Umbilical cord (tissue), 2 donors: ENCODE measurements at places on chromosomes 12 and 14.
A peak's percentile ranks its signal among the peaks of the same experiment; 100 is the strongest.

GRCh38 chr12:108305520-108305919 is 33.6 kb downstream of the CMKLR1 start:
- DNase-seq: peak; percentile 95

DNA sequence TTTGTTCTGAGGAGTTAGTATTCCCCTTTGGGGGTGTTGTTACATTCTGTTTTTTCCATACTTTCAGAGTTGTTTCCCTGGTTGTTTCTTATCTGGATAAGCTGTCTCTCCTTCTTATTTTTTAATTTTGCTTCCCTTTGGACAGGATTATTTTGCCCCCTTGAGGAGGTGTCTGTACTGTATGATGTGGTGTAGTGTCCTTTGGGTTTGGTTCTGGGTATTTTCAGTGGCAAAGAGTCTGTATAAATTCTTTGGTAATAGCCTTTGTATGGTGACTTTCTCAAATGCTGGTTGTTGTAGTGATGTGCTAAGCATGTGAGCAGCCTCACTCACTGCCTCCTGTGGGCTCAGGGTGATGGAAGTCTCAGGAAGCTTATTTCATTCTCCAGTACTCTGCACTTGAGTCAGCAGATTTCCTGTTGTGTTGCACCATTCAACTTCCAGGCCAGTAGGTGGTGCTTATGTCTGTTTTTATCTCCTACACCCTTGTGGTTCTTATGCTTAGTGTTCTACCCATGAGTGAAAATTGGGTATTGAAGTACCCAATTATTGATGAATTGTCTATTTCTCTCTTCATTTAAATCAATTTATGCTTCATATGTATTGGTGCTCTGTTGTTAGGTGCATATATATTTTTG is 103.3 kb upstream of the PMCH start:
- DNase-seq: no peak

- DNase-seq: peak; percentile 77
Observed at GRCh38 chr12:121628037-121628436, 1.7 kb downstream of the ORAI1 start.

- DNase-seq: no peak
Observed at GRCh38 chr12:26976687-26977086, 37.5 kb downstream of the TM7SF3 start.

GRCh38 chr14:68583548-68584280 is 209.2 kb downstream of the ZFP36L1 start:
- DNase-seq: no peak

GRCh38 chr12:69231479-69231878 is 7.9 kb upstream of the CPSF6 start:
- no peak for DNase-seq

DNA sequence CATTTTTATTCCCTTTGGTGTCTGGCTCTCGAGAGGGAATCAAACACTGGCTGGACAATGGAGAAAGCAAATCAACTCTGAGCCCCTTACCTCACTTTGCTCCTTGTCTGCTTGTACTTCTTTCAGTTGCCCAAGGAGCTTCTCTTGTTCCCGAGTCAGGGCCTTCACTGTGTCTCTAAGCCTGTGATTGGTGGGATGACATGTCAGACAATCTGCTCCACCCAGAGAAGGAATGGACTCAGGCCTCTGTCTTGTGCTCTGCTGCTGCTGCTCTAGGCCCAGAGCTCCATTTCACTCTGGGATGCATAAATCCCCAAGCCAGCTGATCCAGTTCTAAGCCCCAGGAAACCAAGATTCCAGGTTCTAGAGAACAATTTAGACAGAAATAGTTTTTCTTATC is 7.6 kb downstream of the CALCOCO1 start:
- DNase-seq: no peak

GRCh38 chr12:46660719-46661109 is 165.1 kb downstream of the SLC38A4 start:
- DNase-seq: peak; percentile 66

DNA sequence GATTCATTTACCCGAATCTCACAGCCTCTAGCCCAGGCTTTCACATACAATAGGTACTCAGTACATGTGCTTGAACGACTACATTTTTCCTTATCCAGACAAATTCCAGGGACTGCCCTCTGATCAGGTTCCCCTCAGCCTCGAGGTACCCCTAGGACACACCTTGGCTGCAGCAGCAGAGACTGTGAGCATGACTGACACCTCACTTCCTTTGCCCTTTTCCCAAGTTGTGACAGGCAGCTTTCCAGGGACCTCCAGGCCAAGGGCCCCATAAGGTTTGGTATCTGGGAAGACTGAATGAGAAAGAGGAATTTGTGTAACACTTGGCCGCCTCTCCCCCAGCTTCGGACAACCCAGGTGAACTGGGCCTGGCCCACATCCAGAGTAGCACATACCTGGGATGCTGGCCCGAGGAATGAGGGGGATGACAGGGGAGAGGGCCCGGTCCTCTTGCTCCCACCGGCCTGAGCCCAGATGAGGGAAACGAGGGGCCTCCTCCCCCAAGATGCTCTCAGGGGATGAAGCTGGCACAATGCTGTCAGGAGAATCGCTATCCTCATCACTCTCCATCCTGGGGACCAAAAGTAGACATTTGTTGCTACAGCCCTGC is 10.2 kb upstream of the PRKAG1 start:
- DNase-seq: no peak

- DNase-seq: no peak
Observed at GRCh38 chr12:121916719-121917118, 1.7 kb upstream of the CFAP251 start.

DNA sequence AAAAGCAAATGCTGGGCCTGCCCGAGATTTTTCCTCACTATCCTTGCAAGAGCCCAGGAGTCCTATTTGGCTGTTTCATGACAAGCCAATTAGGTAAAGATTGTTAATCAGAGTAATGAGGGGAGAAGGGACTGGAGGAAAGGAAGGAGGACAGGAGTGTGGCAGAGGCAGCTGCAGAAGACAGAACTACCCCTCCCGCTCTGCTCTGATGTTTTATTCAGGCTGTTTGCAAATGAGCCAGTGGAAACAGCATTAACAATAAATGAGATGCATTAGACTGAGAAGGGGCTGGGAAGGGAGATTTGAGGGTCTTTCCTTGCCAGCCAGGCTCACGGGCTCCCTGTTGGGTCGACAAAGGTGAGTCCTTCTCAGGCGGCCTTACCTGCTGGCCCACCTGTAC is 421.0 kb upstream of the CCDC196 start:
- no peak for DNase-seq

- peak; percentile 82 for DNase-seq
Observed at GRCh38 chr12:97061171-97061570, 154.1 kb downstream of the NEDD1 start.

DNA sequence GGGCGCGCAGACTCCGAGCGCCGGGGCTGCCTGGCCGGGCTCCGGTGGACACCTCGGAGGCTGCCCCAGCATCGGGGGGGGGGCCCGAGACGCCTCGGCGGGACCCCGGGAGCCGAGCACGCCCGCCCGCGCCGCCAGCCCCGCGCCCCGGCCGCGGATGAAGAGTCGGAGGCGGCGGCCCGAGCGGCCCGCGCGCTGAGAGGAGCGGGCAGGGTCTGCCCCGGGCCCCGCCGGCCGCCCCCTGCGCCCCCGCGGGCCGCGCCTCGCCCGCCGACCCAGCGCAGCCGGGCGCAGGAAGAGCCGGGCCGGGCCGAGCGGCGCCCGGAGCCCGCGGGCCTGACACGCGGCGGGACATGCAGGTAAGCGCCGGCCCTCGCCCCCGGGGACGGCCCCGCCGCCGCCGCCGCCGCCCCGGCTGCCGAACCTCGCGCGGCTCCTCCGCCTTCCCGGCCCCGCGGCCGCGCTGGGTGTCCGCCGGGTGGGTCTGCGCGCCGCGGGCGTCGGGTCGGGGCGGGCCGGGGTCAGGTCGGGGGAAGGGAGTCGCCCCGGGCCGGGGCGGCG is 63.7 kb downstream of the FBXL14 start:
- DNase-seq: no peak

GRCh38 chr14:97224016-97224415 is 426.8 kb downstream of the VRK1 start:
- DNase-seq: no peak

DNA sequence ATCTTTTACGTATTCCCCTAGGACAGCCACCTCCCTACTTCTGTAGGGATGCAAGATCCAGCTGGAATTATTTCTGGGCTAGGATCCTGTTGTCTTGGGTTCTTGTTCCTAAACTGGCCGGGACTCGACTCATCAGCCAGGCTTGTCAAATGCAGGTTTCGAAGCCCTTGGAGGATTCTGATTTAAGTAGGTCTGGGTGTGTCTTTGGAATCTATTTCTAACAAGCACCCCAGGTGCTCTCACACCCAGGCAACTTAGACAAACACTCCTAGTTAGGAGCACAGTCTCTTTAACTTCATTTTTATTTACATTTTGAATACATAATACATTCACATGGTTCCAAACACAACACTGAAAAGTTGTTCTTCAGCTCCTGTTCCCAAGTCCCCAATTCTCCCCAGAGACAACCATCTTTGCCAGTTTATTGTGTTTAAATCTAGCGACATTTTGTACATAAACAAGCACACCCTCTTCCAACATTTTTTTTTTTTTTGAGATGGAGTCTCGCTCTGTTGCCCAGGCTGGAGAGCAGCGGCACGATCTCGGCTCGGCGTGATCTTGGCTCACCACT is 20.9 kb downstream of the MORN3 start:
- DNase-seq: no peak

DNA sequence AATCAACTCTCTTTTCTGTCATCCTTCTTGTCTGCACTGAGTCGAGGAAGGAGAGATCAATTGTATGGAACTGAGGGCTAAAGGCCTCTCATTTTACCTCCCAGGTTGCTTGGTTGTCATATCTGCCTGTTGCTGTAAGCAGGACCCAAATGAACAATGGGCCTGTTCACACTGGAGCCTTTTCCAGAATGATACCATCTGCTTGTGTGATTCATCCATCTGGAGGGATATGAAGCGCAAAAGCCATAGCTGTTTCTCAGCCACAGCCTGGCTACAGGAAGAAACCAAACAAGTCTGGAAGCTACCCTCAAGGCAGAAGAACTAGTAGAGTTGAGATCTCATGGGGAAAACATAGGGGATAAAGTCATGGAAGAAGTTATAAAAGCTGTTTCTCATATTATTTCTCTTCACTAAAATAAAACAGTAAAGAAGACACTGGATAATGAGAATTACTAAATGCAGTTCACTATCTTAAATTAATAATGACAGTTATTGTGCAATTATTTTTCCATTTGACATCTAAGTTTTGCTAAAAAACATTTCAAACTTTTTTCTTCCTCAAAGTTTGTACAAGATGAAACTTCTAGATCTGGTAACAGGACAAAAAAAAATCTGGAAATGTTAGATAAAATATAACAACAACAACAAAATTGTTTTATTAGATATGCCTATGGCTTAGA is 106.3 kb downstream of the SPTSSA start:
- peak; percentile 32 for DNase-seq

- DNase-seq: no peak
Observed at GRCh38 chr14:76976240-76977005, 52.1 kb downstream of the IRF2BPL start.

GRCh38 chr12:5047094-5047493 is 3.4 kb downstream of the KCNA5 start:
- peak; percentile 59 for DNase-seq

GRCh38 chr12:120229487-120230325 is 28.8 kb upstream of the RPLP0 start:
- DNase-seq: peak; percentile 65

DNA sequence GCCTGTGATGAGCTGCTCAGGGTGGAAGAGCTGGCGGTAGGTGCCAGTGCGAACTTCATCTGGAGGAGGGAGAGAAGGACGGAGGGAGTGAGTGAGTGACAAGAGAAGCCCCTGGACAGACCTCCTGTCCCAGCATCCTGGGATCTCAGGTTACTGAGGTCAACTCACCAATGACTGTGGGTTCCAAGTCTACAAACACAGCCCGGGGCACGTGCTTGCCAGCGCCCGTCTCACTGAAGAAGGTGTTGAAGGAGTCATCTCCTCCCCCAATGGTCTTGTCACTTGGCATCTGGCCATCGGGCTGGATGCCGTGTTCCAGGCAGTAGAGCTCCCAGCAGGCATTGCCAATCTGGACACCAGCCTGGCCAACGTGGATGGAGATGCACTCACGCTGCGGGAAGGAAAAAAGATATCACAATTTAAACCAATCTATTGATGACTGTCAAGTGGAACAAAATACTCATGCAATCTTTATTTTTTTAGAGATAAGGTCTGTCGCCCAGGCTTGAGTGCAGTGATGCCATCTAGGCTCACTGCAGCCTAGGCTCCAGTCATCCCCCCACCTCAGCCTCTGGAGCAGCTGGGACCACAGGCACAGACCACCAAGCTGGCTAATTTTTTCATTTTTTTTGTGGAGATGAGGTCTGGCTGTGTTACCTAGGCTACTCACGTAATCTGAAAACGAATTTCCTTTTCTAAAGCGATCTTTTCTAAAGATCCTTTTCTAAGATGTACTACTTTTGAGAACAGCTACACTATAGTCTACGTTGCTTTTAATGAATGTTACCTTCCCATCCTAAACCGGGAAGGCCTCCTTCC is 1.7 kb downstream of the TUBA1B start:
- no peak for DNase-seq

GRCh38 chr12:75954041-75954440 is 77.5 kb downstream of the PHLDA1 start:
- DNase-seq: peak; percentile 67

DNA sequence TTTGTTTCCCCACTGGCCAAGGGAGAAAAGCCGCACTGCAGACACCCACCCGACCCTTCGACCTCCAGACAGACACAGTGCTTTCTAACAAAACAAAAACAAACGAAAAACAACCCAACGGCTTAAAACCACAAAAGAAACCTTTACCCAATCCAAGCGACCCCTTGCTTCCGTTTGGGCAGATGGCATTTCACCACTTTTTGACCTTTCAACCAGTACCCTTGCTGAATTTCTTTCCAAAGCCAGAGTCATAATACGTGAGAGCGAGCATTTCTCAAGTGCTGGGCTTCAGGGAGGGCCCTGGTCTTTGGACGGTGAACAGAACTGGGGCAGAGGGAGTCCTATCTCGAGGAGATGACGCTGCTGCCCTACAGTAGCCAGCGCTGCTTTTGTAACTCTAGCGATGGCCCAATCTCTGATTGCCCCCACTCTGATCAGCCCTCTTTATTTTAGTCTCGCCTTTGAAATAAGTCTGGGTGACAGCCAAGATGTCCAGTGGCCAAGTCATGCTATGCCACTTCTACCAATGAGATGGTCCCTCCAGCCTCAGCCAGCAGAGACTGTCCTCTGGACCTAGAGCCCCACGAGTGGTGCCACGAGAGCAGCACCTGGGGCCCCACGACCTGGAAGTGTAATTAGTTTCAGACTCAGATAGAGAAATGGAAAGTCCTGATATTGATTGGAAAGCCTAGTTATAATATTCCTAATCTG is 21.9 kb upstream of the ADIPOR2 start:
- no peak for DNase-seq
